Keratinocyte (primary cell): ENCODE measurements at places on chromosomes 5 and 9. TPM values are rescaled to one million over a fixed set of nuclear protein-coding genes. Genes with fewer than 3 reads are reported as not detected.

GRCh38 chr5:38113880-38114279 is 144.5 kb upstream of the EGFLAM start:
- no peaks in the 10 kb centered on the region for H3K4me1 ChIP-seq
- no peak for DNase-seq
- H3K4me3 ChIP-seq, result no peak overlapping the region
- H3K27ac ChIP-seq, result no peak overlapping the region

- peaks cover 11% of the 10 kb centered on the region for H3K36me3 ChIP-seq
- H3K4me1 ChIP-seq, result no peaks in the 10 kb centered on the region
- H3K4me3 ChIP-seq, result no peak overlapping the region
- H3K27ac ChIP-seq, result no peak overlapping the region
Measured at GRCh38 chr9:136031741-136032730, 63.1 kb downstream of the NACC2 start.

DNA sequence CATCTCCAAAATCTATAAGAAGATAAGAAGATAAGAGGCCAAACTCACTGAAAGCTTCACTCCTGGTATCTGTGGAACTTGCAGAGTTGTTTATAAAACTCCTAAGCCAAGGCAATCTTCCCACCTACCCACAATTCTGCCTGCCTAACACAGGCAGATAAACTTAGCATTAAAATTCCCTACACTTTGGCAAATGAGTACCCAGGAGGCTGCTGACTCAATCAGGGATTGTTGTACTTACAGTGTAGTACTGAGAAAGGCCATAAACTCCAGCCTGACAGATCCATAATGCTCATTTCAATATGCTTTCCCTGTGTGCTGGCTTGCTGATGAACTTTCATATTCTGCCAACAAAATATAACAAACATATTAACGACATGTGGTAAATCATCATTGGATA is 725.2 kb downstream of the BRINP1 start:
- no peak overlapping the region for H3K4me3 ChIP-seq
- no peaks in the 10 kb centered on the region for H3K4me1 ChIP-seq
- no peaks in the 10 kb centered on the region for H3K27me3 ChIP-seq
- no peak for DNase-seq
- H3K36me3 ChIP-seq, result no peaks in the 10 kb centered on the region

DNA sequence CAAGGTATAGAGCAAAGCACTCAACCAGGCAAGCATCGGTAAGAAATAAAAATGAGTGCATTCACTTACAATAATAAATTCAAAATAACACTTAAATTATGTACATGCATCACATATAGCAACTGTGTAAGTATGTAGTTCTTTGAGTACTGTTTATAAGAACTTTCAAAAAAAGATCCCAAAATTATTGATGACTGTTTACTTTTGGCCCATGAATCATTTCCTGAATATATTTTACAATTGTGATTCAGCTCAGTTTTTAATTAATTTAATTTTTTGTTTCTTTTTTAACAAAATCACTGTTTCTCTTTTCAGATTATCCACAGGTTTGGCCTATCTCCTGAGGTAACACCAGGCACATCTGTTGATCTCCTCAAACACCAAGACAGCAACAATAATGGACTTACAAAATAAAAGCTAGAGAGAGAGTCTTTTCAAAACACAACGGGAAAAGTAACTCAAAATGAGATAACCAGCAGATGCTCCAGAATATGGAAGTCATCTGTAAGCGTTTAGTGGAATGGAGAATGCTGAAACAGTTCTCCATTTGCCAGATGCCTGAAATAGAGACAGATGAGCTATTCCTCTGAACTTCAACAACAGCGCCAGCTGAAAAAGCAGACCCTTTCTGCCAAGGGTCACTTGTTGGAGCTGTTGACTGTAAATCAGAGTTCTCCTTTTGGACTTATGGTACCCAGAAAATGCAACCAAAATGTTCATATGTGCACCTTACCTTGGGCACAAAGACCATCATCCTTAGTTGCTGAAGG is 348.6 kb upstream of the RGMB start:
- no peaks in the 10 kb centered on the region for H3K27me3 ChIP-seq
- no peak overlapping the region for H3K4me3 ChIP-seq
- H3K36me3 ChIP-seq, result no peaks in the 10 kb centered on the region
- H3K27ac ChIP-seq, result no peak overlapping the region
- no peak for DNase-seq
- no peaks in the 10 kb centered on the region for H3K4me1 ChIP-seq

- DNase-seq, result no peak
- H3K4me3 ChIP-seq, result no peak overlapping the region
- no peaks in the 10 kb centered on the region for H3K4me1 ChIP-seq
- no peaks in the 10 kb centered on the region for H3K36me3 ChIP-seq
- peaks cover 9% of the 10 kb centered on the region for H3K27me3 ChIP-seq
- H3K27ac ChIP-seq, result no peak overlapping the region
Measured at GRCh38 chr9:38386319-38386895, 6.1 kb upstream of the ALDH1B1 start.

GRCh38 chr9:134925011-134925511 is 7.3 kb upstream of the FCN1 start:
- no peak for DNase-seq
- no peak overlapping the region for H3K27ac ChIP-seq
- no peaks in the 10 kb centered on the region for H3K4me1 ChIP-seq
- H3K4me3 ChIP-seq, result no peak overlapping the region

- no peak for DNase-seq
- no peaks in the 10 kb centered on the region for H3K27me3 ChIP-seq
- H3K4me3 ChIP-seq, result no peak overlapping the region
Measured at GRCh38 chr5:168215646-168216045, 75.8 kb upstream of the WWC1 start.

DNA sequence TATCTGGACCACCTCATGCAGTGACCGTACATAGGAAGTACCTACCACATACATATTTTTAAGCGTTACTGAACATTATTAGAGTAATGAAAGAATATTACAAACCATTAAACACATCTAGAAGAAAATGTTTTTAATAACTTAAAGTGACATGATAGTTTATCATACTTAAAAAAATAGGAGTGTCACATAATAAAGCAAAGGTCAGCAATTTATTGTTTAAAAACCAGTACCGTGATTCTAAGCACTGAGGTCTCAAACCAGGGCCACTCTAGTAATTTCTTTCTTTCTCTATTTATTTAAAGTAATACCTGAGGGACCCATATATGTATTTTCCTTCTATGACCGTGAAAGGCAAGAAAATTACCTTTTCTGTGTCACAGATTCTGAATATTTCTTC is 216.0 kb downstream of the MLLT3 start:
- no peaks in the 10 kb centered on the region for H3K36me3 ChIP-seq
- no peak for DNase-seq
- no peaks in the 10 kb centered on the region for H3K27me3 ChIP-seq
- no peak overlapping the region for H3K27ac ChIP-seq
- H3K4me3 ChIP-seq, result no peak overlapping the region
- no peaks in the 10 kb centered on the region for H3K4me1 ChIP-seq

DNA sequence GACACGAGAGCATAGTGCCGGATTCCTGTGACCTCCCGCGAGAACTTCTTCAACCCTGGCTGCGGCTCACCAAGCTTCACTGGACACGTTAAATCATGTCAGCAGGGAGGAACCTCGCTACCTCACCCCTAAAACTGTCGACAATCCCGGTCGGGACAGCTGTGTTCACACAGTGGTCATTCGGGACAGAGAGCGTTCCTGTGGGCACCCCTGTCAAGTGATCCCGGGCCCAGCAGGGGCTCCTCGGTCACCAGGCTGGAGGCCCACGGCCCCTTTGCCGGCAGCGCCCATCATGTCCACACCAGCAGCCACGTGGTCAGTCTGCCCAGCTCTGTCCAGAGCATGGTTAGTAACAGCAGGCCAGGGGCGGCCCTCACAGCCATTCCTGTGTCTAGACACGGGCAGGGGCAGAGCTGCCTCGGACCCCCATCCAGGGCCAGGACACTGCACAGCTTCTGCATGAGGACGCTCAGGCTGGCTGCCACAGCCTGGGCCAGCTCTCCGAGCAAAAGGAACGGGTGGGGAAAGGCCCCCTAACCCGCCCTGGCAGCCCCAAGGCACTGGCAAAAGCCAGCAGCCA is 3.5 kb downstream of the INPP5E start:
- DNase-seq, result no peak
- H3K27me3 ChIP-seq, result no peaks in the 10 kb centered on the region
- peaks cover 8% of the 10 kb centered on the region for H3K36me3 ChIP-seq
- no peak overlapping the region for H3K27ac ChIP-seq
- no peak overlapping the region for H3K4me3 ChIP-seq

DNA sequence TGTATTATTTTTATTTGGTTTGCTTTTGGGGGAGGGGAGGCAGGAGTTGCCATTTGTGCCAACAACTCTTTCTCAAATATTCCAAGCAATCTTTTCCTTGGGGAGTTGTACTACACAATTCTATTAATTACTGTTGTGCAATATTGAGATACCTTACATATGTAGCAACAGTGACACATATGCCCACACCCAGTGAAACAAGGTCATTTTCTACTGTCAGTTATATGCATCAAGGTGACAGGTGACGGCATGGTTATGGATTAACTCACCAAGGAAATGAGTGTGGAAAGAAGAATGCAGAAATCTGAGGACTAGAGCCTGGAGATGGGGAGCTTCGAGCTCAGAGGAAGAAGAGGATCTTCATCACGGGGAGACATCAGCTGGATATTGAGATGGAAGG is 17.9 kb upstream of the MSMP start:
- H3K27me3 ChIP-seq, result no peaks in the 10 kb centered on the region
- DNase-seq, result no peak
- no peaks in the 10 kb centered on the region for H3K36me3 ChIP-seq
- H3K4me3 ChIP-seq, result no peak overlapping the region

DNA sequence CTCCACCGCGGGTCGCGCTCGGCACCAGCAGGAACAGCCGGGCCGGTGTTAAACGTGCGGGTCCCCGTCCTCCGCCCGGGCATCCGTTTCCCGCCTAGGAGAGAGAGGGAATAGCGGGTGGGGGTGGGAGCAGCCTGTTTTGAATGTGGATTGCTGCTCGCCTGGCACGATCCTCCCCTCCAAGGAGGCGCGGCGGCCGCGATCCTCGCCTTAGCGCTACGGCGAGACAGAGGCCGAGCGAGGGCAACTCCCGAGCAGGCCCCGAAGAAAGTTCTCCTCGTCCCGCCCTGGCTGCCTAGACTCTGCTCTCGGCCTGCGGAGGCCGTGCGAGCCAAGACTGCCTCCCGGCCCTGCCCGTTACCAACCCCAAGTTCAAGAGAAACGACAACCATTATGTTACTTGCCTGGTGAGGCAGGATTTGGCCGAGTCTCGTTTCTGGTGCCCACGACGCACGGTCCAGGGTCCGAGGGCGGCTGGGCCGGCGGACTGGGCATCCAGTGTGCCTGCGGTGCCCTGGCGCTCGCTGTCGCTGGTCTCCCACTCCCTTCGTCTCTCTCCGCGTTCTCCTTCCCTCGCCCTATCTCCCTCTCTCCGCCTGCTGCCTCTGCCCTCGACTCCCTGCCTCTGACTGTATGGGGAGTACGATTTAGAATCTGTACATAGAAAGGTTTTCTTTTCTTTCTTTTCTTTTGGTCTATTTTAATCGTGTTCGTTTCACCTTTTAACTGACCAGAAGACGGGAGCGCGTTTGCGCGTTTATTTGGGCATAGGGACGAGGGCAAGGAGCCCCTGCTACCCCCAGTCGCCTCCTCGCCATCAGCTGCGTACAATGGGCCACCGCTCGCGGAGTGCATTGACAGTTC is 724 bp downstream of the NR2F1-AS1 start:
- DNase-seq, result no peak
- H3K27ac ChIP-seq, result no peak overlapping the region
- H3K27me3 ChIP-seq, result peaks cover 64% of the 10 kb centered on the region
- H3K4me3 ChIP-seq, result peak overlapping the region; percentile 31
- peaks cover 8% of the 10 kb centered on the region for H3K4me1 ChIP-seq

- peaks cover 4% of the 10 kb centered on the region for H3K4me1 ChIP-seq
- no peaks in the 10 kb centered on the region for H3K36me3 ChIP-seq
- no peak overlapping the region for H3K4me3 ChIP-seq
- DNase-seq, result no peak
- H3K27me3 ChIP-seq, result peaks cover 35% of the 10 kb centered on the region
Measured at GRCh38 chr9:126617003-126617822, 3.5 kb downstream of the LMX1B start.

GRCh38 chr9:95512709-95513095 is 4.1 kb downstream of the PTCH1 start:
- H3K27ac ChIP-seq, result no peak overlapping the region
- DNase-seq, result no peak
- H3K36me3 ChIP-seq, result no peaks in the 10 kb centered on the region
- H3K4me1 ChIP-seq, result peaks cover 21% of the 10 kb centered on the region
- peak overlapping the region; percentile 94 for H3K4me3 ChIP-seq

RLN2 gene
- 0.41 to 0.98 TPM (median 0.68 TPM) in 3 replicates for polyA plus RNA-seq

CNTNAP3B gene
- 2.5 to 6.8 TPM (median 6.2 TPM) in 3 replicates for polyA plus RNA-seq

INSL6 gene
- not detected in 3 replicates for polyA plus RNA-seq

ERGIC1 gene
- 89.5 to 105 TPM (median 93.4 TPM) in 3 replicates for polyA plus RNA-seq

GABRP gene
- 0.06 to 0.28 TPM (median 0.18 TPM) in 3 replicates for polyA plus RNA-seq

PCDHA6 gene
- polyA plus RNA-seq, result 0.03 to 0.14 TPM (median 0.04 TPM) in 3 replicates

EXD3 gene
- 1.5 to 5.4 TPM (median 1.9 TPM) in 3 replicates for polyA plus RNA-seq

SLC6A3 gene
- 0.03 TPM in 1 of 3 replicates, not detected in the others for polyA plus RNA-seq

TAF1L gene
- polyA plus RNA-seq, result 0.01 TPM in 1 of 3 replicates, not detected in the others
